ENCODE measurements at places on chromosomes 6 and 20. TPM values are rescaled to one million over a fixed set of nuclear protein-coding genes. Genes with fewer than 3 reads are reported as not detected.

PTCRA gene
- total RNA-seq: 10.7 TPM

KCTD20 gene
- total RNA-seq: 36.4 TPM

OPRM1 gene
- not detected for total RNA-seq

C2 gene
- total RNA-seq: 299 TPM

EEF1E1 gene
- total RNA-seq: 9.4 TPM

DDX43 gene
- total RNA-seq: 2.1 TPM

EPHA7 gene
- total RNA-seq: 0.61 TPM

CBFA2T2 gene
- total RNA-seq: 16.1 TPM

SLC22A3 gene
- total RNA-seq: 68.1 TPM

C6orf52 gene
- total RNA-seq: not detected

SLC26A8 gene
- total RNA-seq: 0.69 TPM

GMNN gene
- 10.2 TPM for total RNA-seq

HLA-DQA2 gene
- total RNA-seq: not detected

OOEP gene
- 0.43 TPM for total RNA-seq

PRR18 gene
- 2.1 TPM for total RNA-seq

SYNDIG1 gene
- 0.34 TPM for total RNA-seq

AFDN gene
- 226 TPM for total RNA-seq

MYLK2 gene
- total RNA-seq: not detected

NMBR gene
- not detected for total RNA-seq

SPATA2 gene
- 6.2 TPM for total RNA-seq

CD83 gene
- 13.6 TPM for total RNA-seq

PLEKHG1 gene
- total RNA-seq: 30.5 TPM

ADGB gene
- 0.31 TPM for total RNA-seq

CRIP3 gene
- not detected for total RNA-seq

DLL1 gene
- total RNA-seq: 8.4 TPM

EFCAB8 gene
- total RNA-seq: 0.10 TPM

ELOVL4 gene
- not detected for total RNA-seq

MAS1 gene
- total RNA-seq: not detected

MLN gene
- total RNA-seq: not detected

ELOVL2 gene
- not detected for total RNA-seq

RAB44 gene
- total RNA-seq: 1.3 TPM

ABHD16B gene
- not detected for total RNA-seq

IL17A gene
- not detected for total RNA-seq

AMD1 gene
- 57.2 TPM for total RNA-seq

RAET1L gene
- total RNA-seq: not detected

CYB5R4 gene
- 24.9 TPM for total RNA-seq

SHLD1 gene
- total RNA-seq: 4.8 TPM

EPPIN gene
- total RNA-seq: not detected

WFDC5 gene
- total RNA-seq: not detected

GMEB2 gene
- 12.2 TPM for total RNA-seq

NOX3 gene
- not detected for total RNA-seq

TCP11 gene
- total RNA-seq: 0.30 TPM

KAT14 gene
- 12.3 TPM for total RNA-seq

SLC16A10 gene
- total RNA-seq: 8.7 TPM

DEFB124 gene
- total RNA-seq: not detected

TSBP1 gene
- not detected for total RNA-seq

FAM83B gene
- not detected for total RNA-seq

ADISSP gene
- total RNA-seq: 20.2 TPM

SDC4 gene
- 243 TPM for total RNA-seq

C20orf141 gene
- not detected for total RNA-seq

TMEM200A gene
- under 0.01 TPM for total RNA-seq

SRMS gene
- total RNA-seq: not detected

BTNL2 gene
- not detected for total RNA-seq

LAMA2 gene
- total RNA-seq: 57.4 TPM

CDH26 gene
- 4.0 TPM for total RNA-seq

GPR6 gene
- total RNA-seq: not detected

CLPSL2 gene
- not detected for total RNA-seq

All from upper lobe of left lung (tissue), 6 donors.